Stimulated activated CD4-positive, alpha-beta T cell treated with anti-CD3 and anti-CD28 coated beads, Interleukin-1b, Interleukin-23, amount 100 ng/mL, for 4 hours (primary cell): ENCODE measurements at places on chromosomes 11 and 22.

DNA sequence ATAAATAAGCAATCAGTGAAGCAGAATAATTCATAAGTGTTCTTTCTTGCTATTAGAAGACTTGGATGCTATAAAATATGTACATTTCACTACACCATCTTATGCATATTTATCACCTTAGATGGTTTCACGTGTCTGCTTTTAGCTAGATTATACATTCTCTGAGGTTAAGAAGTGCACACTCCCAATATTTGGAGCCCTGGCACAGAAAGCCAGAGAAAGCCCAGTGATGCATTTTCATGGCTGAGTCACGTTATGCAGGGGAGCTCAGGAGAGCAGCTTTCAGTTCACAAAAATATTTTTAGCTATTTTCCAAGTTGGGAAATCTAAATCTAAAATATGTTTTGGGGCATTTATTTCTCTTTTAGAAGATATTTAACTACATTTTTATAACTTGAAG is 5.1 kb upstream of the TP53AIP1 start:
- no peak for DNase-seq

- DNase-seq, result no peak
Observed at GRCh38 chr11:110527146-110527545, 97.4 kb downstream of the FDX1 start.

GRCh38 chr22:46573781-46574437 is 36.5 kb upstream of the CELSR1 start:
- no peak for DNase-seq

GRCh38 chr22:26122920-26123468 is 46.3 kb upstream of the SEZ6L start:
- no peak for DNase-seq

GRCh38 chr11:18013790-18014507 is 1.1 kb upstream of the SERGEF start:
- no peak for DNase-seq

DNA sequence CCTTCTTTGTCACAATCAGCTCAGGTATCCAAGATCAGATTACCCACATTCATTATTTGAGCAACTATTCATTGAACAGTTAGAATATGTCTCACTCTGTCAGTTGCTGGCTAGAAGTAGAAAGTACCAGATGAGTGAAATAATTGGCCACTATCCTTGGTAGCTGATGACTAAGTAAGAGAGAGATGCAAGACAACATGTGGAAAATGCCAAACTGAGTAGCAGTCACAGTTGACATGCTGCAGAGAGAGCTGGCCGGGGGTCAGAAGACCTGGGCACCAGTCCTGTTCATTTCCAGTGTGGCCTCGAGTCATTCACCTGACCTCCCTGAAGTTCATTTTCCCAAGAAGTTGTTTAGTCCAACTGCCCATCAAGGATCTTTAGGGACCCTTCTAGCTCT is 22.5 kb upstream of the SMIM35 start:
- DNase-seq, result no peak

DNA sequence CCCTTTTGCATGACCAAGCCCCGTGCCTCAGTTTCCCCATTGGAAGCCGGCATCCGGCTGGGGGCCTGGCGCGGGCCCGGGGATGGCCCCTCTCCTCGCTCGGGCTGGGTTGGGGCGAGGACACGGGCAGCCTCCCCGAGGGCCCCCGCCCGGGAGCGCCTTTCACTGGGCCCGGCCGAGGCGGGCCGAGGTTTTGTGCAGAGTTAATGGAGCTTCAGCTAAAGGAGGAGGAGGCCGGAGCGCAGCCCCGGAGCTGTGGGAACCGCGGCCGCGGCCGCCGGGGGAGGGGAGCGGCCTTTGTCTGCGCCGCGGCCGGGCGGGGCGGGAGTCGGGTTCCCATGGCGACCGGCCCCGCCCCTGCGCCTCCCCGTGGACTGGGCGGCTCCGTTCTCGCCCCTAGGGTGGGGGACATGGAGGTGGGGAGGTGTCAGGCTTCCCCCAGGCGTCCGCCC is 1.4 kb upstream of the MAPK11 start:
- peak; percentile 65 for DNase-seq
